ENCODE measurements at places on chromosomes 3 and 15.

GRCh38 chr3:4340411-4341335 is 37.5 kb downstream of the SETMAR start:
- no peak for ATAC-seq

- no peak for ATAC-seq
Measured at GRCh38 chr15:40555876-40556275, 9.0 kb downstream of the CCDC32 start.

DNA sequence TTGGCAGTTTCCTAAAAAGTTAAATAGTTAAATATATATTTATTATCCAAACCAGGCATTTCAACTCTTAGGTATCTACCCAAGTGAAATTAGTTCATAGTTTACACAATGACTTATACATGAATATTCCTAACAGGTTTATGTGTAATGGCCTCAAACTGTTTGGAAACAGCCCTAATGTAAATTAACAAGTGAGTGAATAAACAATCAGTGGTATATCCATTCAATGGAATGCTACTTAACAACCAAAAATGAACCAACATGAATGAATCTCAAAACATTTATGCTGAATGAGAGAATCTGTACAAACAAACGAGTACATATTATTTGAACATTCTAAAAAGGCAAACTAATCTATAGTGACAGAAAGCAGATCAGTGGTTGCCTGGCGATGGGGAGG is 33.5 kb downstream of the PRTG start:
- no peak for ATAC-seq

GRCh38 chr3:134992180-134992579 is 197.1 kb downstream of the EPHB1 start:
- ATAC-seq, result no peak

DNA sequence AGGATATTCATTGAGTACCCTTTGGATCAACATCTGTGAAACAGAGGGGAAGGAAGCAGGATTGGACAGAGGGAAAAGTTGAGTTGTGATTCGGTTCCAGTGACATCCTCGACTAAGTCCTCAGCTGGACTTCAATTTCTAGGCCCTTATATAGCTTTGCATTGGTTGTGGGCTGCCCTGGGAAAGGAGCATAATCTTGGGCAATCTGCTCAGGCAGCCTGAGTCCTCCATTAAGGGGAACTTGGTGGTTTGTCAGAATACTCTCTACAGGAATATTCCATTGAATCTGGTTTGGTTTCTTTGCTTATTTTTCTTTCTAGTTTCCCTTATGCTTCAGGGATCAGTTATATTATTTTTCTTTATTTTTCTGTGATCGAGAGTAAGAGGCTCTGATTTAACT is 94.1 kb downstream of the TCF12 start:
- ATAC-seq, result no peak

DNA sequence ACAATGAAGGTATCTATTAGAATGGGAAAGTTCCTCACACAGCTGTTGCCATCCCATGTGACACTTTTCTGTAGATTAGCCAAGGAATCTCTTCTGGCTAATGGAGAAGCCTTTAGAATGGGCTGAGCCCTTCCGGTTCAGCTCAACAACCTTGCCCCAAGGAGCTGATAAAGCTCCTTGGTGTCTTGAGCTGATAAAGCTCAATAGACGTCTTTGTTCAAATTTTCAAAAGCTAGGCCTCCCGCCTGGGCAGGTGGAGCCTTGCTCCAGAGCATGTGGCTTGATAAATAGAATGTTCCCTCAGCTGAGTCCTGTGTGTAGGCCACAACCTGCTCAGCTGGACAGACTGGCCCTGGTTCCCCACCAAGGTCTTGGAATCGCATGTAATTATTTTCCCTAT is 7.2 kb upstream of the BNIP2 start:
- ATAC-seq, result no peak

GRCh38 chr15:86834115-86834863 is 754.6 kb downstream of the AGBL1 start:
- no peak for ATAC-seq

DNA sequence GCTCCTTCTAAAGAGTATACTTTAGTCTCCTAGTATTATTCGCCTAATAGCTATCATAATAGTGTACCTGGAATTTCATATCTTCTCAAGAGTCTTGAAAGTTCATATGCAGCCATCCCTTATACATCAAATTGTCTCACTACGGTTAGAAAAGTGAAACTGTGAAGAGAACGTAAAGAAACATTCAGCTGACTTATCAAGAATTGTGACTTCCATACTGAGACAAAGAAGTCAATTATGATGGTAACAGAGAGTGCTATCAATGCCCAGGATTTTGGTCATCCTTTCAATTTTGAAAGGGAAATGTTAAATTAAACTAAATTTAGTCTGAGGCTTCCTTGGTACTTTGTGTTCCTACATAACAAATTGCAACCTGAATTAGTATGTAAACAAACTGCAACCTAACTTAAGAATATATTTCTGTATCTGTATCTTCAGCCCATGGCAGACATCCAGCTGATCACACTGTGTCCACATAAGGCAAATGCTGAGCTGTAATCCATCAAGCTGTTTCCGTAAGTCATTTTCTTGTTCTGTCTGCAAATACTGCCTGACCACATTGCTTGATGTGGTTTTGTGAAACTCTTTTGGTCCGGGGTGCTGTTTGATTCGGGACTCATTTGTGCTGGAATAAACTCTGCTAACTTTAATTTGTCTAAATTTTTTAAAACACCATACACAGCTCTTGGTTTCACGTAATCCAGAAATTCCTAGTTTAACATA is 469.6 kb downstream of the SI start:
- no peak for ATAC-seq

GRCh38 chr3:150370999-150371398 is 37.1 kb upstream of the TSC22D2 start:
- ATAC-seq, result no peak
